ENCODE measurements at places on chromosomes 2 and 18.

- DNase-seq = no peak
Observed at GRCh38 chr2:232162187-232162586, 200.7 kb downstream of the DIS3L2 start.

GRCh38 chr18:79866889-79867574 lies 69.3 kb downstream of the KCNG2 start:
- DNase-seq = no peak

DNA sequence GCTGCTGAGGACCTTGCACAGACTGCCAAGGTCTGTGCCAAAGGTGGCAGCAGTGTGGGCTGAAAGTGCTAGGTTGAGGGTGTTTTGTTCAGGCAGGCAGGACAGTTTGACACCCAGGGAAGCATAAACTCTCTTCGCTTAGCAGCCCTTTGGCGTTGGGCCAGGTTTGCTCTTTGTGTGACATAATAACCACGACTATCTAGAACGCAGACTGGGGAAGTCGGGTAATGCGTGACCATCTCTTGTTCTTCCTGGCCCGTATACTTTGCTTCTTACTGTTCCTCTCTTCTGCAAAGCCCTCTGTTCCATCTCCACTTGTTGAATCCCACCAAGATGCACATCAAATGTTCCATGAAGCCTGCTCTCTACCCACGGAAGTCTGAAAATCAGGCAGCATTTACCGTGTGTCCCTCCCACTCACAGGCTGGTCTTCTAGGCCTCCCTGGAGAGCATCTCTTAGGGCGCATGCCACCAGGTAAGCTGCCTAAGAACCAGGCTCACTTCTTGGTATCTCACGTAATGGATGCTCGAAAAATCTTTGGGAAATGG lies 96.7 kb upstream of the LMAN1 start:
- DNase-seq = no peak

DNA sequence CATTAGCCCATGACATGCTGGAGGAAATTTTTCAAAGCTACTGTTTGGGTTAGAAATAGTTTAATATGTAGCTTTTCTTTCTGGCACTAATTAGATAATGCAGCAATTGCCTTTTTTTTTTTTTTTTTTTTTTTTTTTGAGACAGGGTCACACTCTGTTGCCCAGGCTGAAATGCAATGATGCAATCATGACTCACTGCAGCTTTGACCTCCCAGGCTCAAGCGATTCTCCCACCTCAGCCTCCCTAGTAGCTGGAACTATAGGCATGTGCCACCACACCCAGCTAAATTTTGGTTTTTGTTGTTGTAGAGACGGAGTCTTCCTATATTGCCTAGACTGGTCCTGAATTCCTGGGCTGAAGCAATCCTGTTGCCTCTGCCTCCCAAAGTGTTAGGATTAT lies 136.2 kb downstream of the SP100 start:
- DNase-seq = no peak

DNA sequence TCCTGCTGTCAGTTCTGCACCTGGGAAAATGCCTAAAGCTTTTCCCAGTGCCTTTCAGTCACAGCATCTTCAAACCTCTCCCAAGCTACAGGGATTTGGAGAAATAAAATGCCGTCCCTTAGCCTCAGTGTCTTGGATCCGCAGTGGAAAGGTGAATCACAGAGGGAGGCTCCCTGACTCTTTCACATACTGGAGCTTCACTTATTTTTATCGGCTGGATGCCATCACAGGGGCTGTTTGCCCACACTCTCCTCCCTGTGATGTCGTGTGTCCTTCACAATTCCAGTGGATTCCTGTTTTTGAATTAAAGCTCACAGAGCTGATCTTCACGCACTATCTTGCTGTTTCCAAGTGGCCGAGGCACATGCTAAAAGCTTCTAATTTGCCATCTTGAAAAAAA lies 1303.1 kb upstream of the DDX18 start:
- no peak for DNase-seq

DNA sequence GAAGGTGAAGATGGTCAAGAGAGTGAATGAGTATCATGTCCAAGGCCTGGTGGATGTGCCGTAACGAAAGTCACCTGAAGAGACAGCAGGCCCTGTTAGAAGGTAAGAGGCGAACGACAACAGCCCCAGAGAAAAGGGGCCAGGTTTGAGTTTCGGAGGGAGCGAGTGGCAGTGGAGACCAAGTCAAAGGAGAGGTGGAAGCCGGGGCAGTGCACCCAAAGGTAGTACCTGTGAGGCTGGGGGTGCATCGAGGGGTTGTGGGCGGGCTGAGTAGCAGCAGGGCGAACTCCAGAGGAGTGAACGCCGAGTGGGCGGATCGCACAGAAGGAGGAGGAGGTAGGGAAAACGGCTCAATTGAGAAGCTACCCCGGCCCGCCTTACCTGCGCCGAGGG lies 358 bp downstream of the USP37 start:
- DNase-seq = no peak

GRCh38 chr18:2906704-2907549 lies 60.1 kb downstream of the EMILIN2 start:
- no peak for DNase-seq

DNA sequence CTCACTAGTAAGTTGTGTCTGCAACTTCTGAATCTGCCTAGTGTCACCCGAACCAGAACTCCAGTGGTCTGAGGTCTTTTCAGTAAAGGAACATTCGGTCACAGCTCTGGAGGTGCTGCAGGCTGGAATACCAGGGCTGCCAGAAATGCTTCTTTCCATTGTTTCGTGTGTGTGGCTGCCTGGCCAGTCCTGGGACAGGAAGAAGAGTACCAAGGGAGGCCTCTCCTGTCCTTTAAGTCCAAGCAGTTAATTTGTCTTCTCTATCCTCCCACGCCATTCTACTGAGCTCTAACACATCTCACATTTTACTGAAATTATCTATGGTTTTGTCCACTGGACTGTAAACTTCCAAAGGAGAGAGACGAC lies 196.0 kb downstream of the LNPK start:
- no peak for DNase-seq

DNA sequence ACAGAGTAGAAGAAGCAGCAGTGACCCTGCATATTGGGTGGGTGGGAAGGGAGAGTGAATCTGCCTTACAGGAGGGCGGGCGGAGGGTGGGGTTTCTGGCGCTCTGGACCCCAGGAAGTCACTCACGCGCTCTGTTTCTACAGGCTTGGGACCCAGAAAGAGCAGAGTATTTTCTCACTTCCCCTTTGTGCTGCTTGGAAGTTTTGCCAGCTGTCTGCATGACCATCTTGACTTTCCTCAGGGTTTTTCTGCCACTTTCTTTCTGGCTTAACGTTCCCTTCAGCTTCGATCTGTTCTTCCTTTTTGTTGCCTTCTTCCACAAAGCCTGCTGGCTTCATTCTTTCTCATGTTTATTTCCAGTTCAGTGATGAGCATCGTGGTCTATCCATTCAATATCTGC lies 383.1 kb downstream of the GALR1 start:
- no peak for DNase-seq

DNA sequence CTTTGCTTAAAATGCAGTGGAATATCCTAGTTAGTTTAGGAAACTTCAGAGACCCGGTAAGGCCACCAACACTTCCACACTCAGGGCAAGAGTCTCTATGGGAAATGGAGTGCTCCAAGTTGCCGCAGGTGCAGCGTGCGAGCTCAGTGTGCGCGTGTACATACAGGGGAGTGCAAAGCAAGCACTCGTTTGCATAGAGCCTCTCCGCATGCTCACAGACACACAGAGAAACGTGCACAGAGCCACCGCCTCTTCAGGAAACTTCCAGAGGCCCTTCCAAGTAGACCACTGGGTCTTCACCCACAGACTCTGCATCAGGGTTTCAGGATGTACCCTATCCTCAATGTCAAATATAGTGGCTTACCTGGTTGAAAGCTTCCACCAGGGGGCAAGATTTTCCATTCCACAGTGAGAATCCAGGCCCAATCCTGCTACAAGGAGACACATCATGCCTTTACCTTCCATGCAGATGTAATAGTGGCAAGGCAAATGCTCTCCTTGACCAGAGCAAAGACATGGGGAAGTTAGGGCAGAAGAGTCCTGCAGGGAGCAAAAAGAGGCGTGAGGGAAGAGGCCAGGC lies 513.0 kb upstream of the MYT1L start:
- no peak for DNase-seq

DNA sequence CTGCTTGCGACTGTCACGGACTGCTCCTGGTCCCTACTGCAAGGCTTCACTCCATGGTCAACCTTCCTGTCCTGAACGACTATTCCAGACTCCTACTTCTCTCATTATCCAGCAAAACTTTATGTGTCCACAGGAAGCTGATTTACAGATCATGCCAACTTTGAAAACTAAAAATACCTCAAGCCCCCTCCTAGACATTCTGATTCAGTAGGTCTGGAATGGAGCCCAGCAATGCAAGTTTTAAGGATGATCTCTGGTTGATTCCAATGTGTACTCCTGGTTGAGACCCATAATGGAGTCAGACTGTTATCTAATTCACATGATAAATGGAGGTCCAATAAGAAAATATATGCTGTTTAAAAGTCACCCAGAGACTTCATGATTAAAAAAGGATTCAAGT lies 13.1 kb upstream of the LRATD1 start:
- no peak for DNase-seq

DNA sequence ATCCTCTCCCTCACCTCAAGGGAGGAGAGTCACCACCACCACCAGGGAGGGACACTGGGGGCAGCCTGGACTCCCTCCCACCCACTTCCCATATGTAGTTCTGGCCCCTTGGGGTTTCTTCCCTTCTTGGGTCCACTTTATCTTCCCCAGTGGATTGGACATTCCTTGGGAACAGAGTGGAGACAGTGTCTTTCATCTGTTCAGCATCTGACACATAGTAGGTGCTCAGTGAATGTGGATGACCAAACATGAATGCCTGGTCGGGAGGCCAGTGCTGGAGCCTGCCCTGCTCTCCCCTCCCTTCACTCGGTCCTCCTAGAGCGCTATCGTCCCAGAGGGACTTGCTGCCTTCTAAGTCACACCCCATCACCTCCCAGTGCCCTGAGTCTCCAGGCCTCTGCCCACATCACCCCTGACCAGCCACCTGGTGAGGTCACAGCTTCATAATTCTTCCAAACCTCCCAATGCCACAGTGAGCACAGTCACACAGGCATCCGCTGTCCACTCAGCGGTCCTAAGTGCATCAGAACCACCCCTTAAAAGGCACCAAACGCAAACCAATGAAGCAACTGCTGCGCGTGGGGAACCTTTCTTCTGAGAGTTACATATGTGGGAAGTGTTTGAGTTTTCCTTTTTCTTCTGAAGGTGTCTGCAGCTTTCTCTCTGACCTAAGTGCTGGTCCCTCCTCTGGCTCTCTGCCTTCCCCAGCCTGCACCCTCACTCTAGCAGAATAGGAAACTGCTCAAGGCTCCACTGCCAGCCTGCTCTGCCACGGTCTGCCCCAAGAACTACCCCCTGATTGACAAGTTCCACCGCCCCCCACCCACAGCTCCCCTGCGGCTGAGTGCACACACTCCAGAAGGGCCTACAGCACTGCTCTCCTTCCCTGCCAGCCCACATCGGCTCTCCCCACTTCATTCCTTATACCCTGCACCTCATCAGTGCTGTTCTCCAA lies 7.2 kb upstream of the SFXN5 start:
- DNase-seq = no peak

DNA sequence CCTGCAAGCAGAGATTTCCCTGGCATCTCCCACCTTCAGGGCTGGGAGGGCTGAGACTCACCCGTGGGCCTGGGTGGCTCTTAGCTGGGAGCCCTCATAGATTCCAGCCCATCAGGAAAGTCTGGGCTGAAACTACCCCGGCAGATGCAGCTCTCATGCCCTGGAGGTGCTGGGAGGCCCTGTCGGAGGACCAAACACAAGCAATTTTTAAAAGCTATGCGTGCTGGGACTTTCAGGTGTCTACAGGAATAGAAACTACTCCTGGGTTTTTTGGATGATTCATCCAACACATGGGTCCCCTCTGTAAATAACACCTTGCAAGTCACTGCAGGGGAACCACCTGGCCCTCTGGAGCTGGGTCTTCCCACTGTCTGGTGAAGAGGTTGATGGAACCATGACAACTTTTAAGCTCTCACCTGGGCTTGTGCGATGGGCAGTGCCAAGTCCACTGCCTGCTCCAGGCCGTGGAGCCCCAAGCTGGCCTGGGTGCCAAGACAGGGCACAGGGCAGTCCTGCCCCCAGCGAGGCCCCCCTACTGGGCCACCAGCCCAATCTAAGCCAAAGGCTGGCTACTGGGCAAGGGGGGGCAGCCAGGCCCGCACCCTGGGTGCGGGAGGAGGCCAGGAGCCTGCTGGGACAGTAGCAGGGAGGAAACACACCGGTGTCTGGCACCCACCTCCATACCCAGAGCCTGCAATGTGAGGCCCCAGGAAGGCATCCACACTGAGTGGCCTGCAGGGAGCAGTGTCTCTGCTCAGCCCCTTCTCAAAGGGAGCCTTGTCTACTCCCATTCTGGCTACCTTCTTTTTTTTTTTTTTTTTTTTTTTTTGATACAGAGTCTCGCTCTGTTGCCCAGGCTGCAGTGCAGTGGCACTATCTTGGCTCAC lies 1.1 kb upstream of the GPR55 start:
- DNase-seq = no peak

GRCh38 chr2:105117565-105117964 lies 79.7 kb downstream of the MRPS9 start:
- DNase-seq = no peak

GRCh38 chr2:223732346-223732745 lies 105.0 kb downstream of the AP1S3 start:
- no peak for DNase-seq

DNA sequence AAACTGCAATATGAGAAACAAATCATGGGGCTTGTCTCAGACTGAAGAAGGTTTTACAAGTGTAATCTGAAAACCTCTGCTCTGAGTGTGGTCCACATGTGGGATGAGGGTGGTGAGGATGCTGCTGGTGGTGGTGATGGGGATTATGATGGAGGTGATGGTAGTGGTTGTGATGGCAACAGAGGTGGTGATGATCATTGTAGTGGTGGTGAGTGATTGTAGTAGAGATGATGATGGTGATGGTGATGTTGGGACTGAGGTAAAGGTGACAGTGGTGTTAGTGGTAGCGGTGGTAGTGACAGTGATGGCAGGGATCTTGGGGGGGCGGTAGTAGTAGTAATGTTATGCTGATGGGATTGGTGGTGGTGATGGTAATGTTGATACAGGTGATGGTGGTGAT lies 217.8 kb downstream of the ANAPC1 start:
- DNase-seq = no peak

GRCh38 chr2:8573234-8573941 lies 108.5 kb upstream of the ID2 start:
- DNase-seq = no peak

DNA sequence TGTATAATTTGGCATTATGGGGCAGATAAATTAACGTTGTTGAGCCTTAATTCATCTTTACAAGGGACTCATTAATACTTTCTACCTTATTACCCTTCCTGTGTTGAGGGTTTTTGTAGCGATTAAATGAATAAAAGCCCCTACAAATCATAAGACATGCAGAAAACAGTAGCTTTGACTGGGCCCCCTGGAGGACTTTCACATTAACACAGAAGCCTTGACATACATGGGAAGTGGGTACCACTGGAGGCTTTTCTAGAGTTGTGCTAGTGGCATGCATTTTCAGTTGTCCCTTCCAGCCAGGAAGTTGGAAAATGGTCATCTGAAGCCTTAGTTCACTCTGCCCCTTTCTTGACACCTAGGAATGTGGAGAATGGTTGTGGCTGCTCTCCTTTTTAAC lies 30.2 kb downstream of the MTA3 start:
- no peak for DNase-seq

GRCh38 chr18:47191961-47192360 lies 15.8 kb upstream of the IER3IP1 start:
- no peak for DNase-seq

GRCh38 chr18:50071397-50071796 lies 123.5 kb downstream of the MYO5B start:
- DNase-seq = no peak
